Central memory CD4-positive, alpha-beta T cell (primary cell): ENCODE measurements at places on chromosomes 7 and 10.

DNA sequence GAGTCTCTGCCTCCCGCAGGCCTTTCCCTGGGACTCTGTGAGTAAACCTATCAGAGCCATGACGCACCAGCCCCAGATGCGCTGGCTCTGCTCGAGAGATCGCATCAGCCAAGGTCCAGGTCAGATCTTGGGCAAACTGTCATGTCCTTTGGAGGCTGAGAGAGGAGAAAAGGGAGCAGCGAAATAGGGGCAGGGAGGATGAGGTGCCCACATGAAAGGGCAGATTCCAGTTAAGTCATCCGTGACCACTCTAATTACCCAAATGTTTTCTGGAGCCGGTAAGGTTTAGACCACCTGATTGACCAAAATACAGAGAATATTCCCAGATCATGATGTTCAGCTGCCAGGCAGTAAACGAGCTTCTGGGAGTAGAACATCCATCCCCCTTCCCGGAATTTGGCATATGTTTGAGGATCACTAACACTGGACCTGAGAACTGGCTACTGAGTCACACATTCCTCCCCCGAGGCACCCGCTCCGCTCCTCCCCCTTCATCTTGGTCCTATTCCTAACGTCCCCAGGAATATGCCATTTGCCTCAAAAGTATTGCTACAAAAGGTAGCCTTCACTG is 88.0 kb downstream of the FGFR2 start:
- DNase-seq, result no peak

DNA sequence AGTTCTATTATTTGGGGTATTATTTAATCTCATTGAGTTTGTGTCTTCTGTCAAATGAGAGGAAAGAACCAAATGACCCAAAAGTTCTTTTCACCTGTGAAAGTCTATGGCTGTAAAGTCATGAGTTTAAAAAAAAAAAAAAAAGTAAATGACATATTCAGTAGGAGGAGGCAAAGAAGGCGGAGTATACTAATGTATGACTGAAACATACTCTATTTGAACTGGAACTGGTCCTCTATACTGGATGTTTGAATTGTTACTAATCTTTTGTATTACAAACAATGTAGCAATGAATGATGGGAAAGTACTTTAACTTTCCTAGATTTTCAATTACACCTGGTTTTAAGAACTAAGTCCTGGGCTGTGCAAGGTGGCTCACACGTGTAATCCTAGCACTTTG is 24.9 kb upstream of the GSAP start:
- no peak for DNase-seq

GRCh38 chr10:14087566-14087965 is 243.2 kb downstream of the FRMD4A start:
- no peak for DNase-seq

DNA sequence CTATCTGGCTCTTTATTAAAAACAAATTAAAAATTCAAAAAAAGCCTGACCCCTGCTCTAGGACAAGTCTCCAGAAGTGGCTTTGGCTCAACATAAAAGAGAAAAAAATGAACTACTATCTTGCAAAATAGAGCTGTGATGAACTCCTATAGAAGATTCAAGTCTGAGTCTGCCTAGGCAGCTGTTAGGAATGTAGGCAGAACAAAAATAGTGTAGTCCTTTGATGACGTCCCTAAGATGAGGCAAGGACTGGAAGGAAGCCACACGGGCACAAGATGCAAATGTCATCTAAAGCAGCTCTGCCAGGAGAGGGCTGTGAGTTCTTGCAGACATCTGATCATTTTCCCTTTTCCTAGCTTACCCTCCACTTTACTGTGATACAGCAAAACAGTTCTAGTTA is 20.5 kb downstream of the ASNS start:
- no peak for DNase-seq

DNA sequence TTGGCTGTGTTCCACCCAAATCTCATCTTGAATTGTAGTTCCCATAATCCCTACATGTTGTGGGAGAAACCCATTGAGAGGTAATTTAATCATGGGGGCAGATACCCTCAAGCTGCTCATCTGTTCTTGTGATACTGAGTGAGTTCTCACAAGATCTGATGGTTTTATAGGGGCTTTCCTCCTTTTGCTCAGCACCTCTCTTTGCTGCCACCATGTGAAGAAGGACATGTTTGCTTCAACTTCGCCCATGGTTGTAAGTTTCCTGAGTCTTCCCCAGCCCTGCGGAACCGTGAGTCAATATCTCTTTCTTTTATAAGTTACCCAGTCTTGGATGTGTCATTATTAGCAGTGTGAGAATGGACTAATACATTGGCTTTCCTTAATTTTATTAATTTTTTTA is 527.8 kb downstream of the MDFIC start:
- DNase-seq, result no peak

GRCh38 chr7:68684246-68684839 is 913.9 kb upstream of the AUTS2 start:
- no peak for DNase-seq

DNA sequence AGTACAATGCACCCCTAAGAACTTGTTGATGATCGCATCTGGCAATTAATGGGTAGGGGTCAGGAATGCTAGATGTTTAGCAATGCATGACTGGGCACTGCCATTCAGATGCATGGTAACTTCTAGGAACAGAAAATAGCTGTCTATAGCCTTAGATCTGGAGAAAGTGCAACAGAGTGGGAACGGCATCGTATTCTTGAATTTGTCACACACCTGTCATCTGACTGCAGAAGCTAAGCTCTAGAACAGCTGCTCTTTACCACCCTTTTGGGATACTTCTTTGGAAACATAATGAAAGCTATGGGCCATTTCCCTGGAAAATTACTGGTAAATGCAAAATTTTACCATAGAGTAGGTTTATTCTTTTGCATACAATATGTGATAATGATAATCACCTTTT is 118.1 kb downstream of the SLC25A13 start:
- no peak for DNase-seq

DNA sequence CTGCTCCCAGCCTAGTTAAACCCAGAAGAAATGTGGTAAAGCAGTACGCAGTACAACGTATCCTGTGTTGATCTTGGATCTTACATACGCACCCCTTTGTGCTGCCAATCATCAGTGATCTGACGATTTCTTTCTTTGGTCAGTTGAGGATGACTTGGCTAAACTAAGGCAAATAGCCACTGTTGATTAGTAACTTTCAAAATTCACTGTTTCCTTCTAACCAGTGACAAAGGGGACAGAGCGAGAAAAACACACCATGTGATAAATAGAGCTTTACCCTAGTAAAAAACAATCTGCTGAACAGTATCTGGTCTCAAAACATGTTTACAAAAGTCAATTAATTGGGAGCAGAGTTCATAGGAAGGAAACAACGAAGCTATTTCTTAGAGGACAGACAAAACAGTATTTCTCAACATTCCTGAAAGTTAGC is 123.2 kb upstream of the RAB18 start:
- no peak for DNase-seq

GRCh38 chr10:32411797-32412498 is 34.0 kb upstream of the CCDC7 start:
- DNase-seq, result no peak

DNA sequence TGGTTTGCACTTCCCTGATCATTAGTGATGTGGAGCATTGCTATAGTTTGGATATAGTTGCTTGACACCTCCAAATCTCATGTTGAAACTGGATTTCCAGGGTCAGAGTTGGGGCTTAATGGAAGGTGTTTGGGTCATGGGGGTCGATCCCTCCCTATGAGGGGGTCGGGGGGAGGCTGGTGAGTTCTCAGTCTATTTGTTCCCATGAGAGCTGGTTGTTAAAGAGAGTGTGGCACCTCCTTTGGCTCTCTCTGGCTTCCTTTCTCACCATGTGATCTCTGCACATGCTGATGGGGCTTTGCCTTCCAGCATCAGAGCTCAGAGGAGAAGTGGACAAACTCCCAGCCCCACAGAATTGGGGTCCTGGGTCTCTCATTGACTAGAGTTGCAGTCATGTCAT is 36.8 kb upstream of the BAMBI start:
- no peak for DNase-seq

DNA sequence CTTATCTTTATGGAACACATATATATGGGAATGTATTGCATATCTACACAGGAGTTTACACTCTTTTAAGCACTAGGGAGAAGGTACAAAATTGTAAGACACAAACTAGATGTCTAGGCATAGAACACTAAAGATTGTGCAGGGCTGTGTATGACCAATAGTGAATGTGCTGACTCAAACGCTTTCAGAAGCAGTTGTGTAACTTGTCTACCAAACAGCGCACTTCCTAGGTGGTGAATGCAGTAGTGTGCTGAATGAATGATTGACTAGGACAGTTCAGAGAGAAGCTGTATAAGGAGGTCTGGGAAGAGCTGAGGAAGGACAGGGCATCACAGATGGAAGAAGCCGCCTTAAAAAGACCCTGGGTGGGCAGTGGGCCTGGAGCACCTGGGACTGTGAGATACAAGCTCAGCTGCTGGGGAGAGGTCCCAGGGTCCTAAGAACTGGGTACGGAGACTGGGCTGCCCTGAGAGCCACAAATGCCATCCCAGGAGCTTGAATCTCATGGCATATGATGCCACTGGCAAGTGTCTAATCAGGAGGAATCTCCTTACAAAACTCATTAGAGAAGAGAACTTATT is 14.2 kb downstream of the CLRN3 start:
- DNase-seq, result no peak

DNA sequence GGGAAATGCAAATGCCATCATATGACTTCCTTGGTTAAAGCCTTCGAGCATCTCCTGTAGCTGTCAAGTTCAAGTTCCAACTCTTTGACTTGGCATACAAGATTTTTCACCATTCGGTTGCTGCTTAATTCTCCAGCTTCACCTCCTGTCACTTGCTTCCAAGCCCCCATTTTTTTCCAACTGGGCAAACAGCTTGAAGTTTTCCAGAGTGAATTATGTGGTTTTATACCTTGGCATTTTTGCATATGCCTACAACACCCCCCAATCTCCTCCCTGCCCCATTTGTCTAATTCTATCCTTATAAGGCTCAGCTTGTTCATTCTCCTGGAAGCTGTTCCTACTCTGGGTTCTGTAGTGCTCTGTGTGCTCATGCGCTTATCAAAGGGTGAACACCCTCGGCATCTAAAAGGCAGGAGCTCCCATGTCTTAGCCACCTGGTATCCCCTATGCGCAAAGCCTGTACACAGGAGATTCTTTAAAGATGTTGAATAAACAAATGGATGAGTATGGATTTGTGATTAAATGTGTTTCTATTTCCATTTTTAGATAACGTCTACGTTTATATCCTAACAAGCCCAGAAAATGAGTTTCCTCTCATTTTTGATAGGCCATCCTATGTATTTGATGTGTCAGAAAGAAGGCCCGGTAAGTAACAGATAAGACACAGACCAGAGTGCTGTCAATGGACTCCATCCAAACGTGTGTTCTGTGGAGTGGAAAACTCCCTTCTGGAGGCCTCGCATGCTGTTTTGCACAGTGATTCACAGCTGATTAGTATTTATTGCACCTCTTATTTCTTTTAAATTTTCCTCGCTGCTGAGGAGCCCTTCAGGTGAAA is 52.5 kb downstream of the CDHR3 start:
- DNase-seq, result no peak

DNA sequence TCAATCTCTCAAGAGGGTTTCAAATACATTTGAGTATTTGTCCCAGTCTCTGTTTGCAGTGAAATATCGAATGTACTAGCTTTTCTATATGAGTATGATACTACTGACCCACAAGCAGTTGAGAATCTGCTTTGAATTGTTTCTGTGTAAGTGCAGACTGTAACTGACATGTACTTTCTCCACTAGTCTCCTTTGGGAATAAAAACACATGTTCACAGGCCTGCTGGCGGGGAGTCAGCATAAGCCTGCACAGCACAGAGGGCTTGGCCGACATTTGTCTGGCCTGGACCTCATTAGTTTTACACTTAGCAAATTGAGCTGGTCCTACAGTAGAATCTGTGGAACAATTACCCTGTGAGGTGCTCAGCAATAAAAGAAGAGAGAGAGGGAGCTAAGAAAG is 72.6 kb downstream of the ITGB8 start:
- no peak for DNase-seq

DNA sequence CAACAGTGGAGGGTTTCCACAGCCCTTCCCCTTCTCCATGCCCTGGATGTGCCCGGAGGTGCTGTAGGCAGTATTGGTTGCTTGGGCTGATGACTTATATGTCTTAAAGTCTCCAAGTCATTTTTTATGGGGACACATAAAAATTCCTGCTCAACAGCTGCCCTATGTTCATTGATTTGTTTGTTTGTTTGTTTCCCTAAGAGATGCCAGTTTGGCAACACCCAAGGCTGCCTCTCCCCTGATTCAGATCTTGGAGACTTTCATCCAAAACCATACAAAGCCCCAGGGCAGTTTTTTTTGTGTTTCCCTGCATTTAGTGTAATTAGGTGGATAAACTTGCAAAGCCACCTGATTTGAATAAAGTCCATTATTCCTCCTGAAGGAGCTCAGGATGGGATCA is 115.3 kb downstream of the PLPP4 start:
- DNase-seq, result no peak

DNA sequence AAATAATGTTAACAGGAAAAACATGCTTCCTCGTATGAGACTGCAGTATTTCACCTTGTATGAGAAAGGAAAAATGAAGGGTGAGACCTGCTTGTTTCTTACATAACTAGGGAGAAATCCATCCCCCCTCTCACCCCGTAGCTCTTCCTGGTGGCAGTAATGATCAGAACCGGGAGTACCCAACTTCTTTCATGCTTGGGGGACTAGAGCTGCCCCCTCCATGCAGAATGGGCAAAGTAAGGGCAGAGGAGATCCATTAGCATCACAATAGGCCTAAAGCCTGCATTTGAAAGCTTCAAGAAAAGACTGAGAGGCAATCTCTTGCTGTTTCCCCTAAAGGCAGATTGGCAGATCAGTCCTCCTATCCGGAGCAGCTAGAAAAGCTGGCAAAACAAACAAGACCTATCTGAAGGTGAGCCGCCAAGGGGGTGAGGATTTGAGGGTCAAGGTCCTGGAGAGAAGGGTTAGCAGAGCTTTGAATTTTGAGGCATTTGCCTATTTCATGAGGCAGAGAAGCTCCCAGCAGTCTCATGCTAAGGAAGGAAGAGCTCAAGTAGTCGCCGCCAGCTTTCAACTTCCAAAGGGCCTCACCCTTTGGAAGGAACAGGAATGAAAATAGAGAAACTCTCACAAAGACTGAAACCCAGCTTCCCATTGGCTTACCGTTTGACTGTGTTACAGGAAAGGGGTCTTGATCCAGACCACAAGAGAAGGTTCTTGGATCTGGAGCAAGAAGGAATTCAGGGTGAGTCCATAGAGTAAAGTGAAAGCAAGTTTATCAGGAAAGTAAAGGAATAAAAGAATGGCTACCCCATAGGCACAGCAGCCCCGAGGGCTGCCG is 36.2 kb downstream of the BAG3 start:
- DNase-seq, result no peak

GRCh38 chr7:30519122-30519521 is 14.5 kb upstream of the GGCT start:
- DNase-seq, result no peak

DNA sequence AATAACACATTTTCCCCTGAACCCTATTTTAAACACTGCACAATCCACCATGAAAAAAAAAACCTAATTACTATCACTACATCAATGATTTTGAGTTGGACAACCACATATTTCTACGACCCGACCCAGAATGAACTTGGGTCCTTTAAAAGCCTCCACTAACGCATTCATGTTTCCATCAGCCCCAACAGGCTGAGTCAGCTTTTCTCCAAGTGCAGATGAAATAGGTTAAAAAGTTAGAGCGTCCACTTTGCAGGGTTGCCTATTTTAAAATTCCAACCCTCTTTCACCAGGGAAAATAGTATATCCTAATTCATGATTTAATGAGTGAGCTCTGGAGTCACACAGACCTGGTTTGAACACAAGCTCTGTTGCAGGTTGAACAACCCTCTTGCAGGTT is 501.0 kb upstream of the SORCS1 start:
- DNase-seq, result no peak
